ENCODE measurements at places on chromosomes 11 and 22. TPM values are rescaled to one million over a fixed set of nuclear protein-coding genes. Genes with fewer than 3 reads are reported as not detected.
A peak's percentile ranks its signal among the peaks of the same experiment; 100 is the strongest.

DNA sequence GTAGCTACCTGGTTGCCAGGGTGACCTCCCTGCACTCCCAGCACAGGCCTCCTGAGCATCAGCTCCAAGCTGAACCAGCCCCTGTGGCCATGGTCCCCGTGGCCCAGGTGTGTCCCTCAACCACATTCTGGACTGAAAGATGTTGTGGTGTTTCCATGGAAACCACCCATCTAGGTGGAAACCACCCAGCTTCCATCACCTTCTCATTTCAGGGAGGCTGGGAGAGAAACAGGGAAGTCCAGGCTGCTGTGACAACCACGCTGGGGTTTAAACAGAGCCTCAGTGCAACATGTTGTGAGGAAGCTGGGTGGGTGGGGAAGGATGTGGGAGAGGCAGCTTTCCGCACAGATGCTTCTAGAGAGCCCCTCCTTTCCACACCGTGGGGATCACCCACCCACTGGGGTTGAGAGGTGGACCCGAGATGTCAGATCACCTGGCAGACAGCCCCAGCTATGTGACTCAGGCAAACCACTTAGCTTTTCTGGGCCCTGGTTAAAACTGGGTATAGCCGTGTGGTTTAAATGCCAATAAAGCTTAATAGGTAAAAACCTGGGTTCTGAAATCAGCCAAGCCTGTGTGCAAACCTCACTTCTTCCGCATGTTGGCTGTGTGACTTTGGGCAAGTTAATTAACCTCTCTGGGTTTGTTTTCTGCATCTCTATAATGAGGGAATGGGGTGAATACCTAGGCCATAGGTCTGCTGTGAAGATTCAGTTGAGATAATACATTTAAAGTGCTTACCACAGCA is 46.4 kb downstream of the CD82 start:
- no peaks in the 10 kb centered on the region for H3K27me3 ChIP-seq
- peaks cover 52% of the 10 kb centered on the region for H3K36me3 ChIP-seq
- H3K27ac ChIP-seq: peak overlapping the region; percentile 80
- H3K4me3 ChIP-seq: peak overlapping the region; percentile 28
- peaks cover 82% of the 10 kb centered on the region for H3K4me1 ChIP-seq
- DNase-seq: peak; percentile 74

DNA sequence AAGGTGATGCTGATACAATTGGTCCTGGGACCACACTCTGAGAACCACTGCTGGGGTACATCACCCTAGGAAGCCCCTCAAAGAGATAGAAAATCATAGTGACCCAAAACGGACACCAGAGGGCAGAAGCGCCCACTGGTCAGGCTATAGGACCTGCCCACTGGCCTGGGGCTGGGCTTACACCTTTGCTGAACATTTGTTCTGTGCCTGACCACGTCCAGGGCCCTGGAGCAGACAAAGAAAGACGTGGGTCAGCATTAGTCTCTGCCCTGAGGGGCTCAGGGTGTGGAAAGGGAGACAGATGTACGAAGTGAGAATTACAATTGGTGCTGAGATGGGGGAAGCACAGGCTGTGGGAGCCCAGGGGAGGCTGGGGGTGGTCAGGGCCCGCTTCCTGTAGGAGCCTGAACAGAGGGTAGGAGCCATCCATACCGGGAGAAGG is 14.4 kb upstream of the SERPINH1 start:
- H3K4me1 ChIP-seq: no peaks in the 10 kb centered on the region
- peaks cover 2% of the 10 kb centered on the region for H3K27me3 ChIP-seq

DNA sequence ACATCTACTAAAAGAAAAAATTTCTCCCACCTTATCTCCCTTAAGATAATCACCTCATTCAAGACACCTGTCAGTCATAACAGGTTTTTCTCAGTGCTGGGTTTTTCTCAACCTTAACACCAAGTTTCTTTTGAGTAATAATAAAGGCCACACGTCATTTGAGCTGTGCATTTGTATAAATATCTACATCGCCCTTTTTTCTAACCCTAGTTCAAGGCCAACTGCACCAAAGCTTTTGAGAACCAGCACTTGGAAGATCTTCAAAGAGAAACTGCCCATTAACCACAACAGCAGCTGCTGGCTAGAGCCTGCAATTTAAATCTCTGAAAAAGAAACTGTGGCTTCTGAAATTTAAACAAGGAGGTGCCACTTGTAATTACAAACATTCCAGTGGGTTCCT is 6.9 kb downstream of the CADM1 start:
- no peak overlapping the region for H3K4me3 ChIP-seq
- no peak overlapping the region for H3K27ac ChIP-seq
- peaks cover 16% of the 10 kb centered on the region for H3K27me3 ChIP-seq
- DNase-seq: no peak

DNA sequence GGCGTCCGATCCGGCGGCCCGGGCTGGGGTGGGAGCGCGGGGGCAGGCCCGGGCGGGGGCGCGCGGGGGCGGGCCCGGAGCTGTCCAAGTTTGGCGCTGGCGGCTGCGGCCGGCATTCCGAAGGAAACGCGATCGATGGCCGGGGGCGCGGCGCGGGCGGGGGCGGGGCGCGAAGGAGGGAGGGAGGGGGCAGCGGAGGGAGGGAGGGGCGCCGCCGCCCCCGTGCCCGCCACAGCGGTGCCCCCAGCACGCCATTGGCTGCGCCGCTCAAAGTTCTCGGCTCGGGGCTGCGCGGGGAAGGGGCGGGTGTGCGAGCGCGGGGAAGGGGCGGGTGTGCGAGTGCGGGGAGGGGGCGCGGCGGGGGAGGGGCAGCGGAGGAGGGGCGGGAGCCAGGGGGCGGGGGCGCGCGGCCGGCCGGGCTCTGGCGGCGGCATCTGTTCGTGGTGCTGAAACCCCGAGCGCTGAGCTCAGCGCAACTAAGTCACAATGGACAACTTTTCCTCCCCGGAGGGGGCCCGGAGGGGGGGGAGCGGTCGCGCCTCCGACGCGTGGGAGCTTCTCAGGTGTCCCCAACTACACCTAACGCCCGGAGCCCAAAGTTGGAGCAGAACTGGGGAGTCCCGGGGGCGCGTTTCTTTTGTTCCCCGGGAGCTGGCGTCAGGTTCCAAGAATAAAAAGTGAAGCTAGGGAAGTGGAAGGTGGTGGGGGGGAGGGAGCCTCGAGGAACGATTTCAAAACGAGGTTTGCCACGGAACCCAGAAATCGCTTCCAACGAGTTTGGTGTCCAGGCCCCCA is 2.2 kb downstream of the PHF21B start:
- peaks cover 55% of the 10 kb centered on the region for H3K27me3 ChIP-seq
- no peak overlapping the region for H3K4me3 ChIP-seq
- no peak overlapping the region for H3K27ac ChIP-seq
- no peaks in the 10 kb centered on the region for H3K36me3 ChIP-seq
- H3K4me1 ChIP-seq: peaks cover 8% of the 10 kb centered on the region
- DNase-seq: no peak

- H3K27me3 ChIP-seq: no peaks in the 10 kb centered on the region
- peaks cover 89% of the 10 kb centered on the region for H3K36me3 ChIP-seq
- DNase-seq: no peak
- no peak overlapping the region for H3K27ac ChIP-seq
Measured at GRCh38 chr11:121508449-121508848, 55.7 kb upstream of the SORL1-AS1 start.

GRCh38 chr11:14858404-14858803 is 33.6 kb downstream of the CYP2R1 start:
- no peak for DNase-seq
- H3K4me3 ChIP-seq: no peak overlapping the region
- no peak overlapping the region for H3K27ac ChIP-seq
- H3K27me3 ChIP-seq: no peaks in the 10 kb centered on the region
- peaks cover 81% of the 10 kb centered on the region for H3K36me3 ChIP-seq
- H3K4me1 ChIP-seq: peaks cover 3% of the 10 kb centered on the region

DNA sequence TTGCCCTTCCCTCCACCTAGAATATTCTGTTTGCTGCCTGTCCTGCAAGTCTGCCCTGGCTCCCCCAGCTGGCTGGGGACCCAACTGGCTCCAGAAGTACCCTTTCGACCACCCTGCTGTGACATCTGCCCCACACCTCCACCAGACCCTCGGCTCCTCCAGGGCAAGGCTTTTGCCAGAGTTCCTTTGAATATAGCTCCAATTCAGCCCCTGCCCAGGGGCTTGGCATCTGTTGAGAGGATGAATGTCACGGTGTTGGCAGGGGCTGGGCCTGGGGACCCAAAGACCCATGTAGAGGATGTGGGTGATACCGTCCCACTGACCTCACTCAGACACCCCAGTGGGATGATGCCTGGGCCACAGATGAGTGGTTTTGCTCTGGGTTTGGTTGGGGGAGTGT is 4.0 kb downstream of the NLRP6 start:
- H3K27ac ChIP-seq: peak overlapping the region; percentile 74
- peaks cover 51% of the 10 kb centered on the region for H3K36me3 ChIP-seq
- DNase-seq: no peak
- peak overlapping the region; percentile 76 for H3K4me3 ChIP-seq
- H3K4me1 ChIP-seq: peaks cover 68% of the 10 kb centered on the region
- peaks cover 41% of the 10 kb centered on the region for H3K27me3 ChIP-seq

DNA sequence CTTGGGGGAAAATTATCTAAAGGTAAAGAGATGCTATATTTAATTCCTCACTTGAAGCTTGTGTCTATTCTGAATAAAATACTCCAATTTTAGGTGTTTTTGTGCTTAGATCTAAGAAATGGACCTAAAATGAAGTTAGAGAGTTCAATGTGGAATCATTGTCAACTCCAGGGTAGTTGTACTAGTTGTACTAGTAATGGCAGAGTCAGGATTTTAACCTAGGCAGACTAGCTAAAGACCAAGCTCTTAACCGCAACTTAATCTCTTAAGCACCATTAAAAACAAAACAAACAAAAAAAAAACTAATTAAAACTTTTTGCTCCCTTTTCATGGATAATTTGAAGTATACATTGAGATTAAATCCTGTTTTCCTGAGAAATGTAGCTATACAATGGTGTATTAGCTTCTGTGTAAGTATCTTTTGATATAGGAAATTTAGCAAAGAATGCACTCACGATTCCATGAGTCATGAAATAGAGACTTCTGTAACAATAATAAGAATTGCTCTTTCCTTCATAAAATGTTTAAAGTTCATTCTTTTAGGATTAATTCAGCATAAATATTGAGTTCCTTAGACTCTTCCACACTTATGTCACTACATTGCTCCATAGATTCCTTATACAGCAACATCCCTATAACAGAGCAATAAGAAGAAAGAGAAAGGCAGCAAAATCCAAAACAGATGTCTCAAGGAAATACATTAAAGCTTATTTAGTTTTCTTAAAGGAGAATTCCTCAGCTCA is 26.5 kb upstream of the SOX6 start:
- no peak for DNase-seq
- no peak overlapping the region for H3K4me3 ChIP-seq
- no peaks in the 10 kb centered on the region for H3K27me3 ChIP-seq
- H3K36me3 ChIP-seq: no peaks in the 10 kb centered on the region

DNA sequence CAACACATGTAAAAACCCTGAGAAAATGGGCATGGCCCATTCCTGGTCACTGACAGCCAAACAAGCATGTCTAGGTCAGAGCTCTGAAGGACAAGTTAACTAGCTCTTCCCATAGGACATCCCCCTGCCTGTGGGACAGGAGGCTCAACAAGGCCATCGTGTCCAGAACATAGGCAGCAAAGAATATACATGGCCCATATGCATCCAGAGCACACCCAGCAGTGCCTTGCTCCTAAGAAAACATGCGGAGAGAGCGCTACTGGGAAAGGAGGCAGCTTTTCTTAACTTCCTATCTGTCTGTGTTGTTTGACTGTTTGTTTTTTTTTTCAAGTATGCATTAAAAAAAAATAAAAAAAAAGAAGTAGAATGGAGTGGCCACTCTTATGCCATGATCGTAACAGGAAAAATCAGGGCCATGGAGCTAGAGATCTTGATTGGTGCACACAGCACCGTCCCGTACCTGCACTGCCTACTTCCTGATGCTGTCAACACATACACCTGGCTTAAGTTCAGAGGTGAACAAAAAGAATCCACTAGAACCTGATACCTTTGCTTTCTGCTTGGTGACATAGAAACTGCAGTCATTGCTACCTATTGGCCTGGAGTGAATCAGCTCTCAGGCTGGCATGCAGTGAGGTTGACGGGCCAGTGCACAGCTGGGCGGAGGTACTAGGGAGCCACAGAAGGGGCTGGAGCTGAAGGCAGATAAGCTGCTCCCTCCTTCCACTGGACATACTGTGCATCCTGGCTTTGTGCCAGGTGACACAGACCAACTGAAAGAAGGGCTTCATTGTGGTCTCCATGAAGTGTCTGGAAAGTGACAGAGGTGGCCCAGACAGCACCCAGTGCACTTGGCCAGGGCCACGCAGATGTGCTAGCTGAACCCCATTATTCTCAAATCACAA is 11.9 kb downstream of the UFD1 start:
- no peak overlapping the region for H3K27ac ChIP-seq
- DNase-seq: no peak
- no peak overlapping the region for H3K4me3 ChIP-seq
- peaks cover 8% of the 10 kb centered on the region for H3K4me1 ChIP-seq
- H3K27me3 ChIP-seq: no peaks in the 10 kb centered on the region

- no peak overlapping the region for H3K4me3 ChIP-seq
- DNase-seq: peak; percentile 43
- H3K4me1 ChIP-seq: no peaks in the 10 kb centered on the region
- H3K27ac ChIP-seq: no peak overlapping the region
- no peaks in the 10 kb centered on the region for H3K36me3 ChIP-seq
Measured at GRCh38 chr11:30196400-30197206, 34.2 kb upstream of the FSHB start.

GRCh38 chr11:907668-908067 is 2.9 kb downstream of the CHID1 start:
- H3K27ac ChIP-seq: no peak overlapping the region
- peaks cover 24% of the 10 kb centered on the region for H3K4me1 ChIP-seq
- H3K4me3 ChIP-seq: no peak overlapping the region
- H3K27me3 ChIP-seq: no peaks in the 10 kb centered on the region
- no peak for DNase-seq
- H3K36me3 ChIP-seq: peaks cover 7% of the 10 kb centered on the region

DNA sequence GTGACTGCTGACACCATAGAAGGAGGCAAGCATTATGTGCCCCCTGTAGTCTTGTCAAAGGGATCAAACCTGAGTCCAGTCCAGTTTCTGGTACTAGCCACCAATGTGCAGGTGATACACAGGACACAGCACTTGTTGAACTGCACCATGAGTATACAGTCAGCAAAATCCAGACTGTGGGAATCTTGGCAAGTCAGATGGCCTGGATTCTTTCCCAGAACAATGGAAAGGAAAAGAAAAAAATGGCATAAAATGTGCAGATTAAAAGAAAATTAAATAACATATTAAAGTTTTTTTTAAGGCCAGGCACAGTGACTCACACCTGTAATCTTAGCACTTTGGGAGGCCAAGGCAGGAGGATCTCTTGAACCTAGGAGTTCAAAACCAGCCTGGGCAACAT is 16.8 kb downstream of the CRY2 start:
- no peak for DNase-seq
- no peaks in the 10 kb centered on the region for H3K27me3 ChIP-seq
- no peak overlapping the region for H3K27ac ChIP-seq
- no peak overlapping the region for H3K4me3 ChIP-seq

GRCh38 chr22:48051796-48052620 is 1289.6 kb downstream of the TBC1D22A start:
- no peaks in the 10 kb centered on the region for H3K4me1 ChIP-seq
- no peak overlapping the region for H3K4me3 ChIP-seq
- no peak overlapping the region for H3K27ac ChIP-seq
- no peaks in the 10 kb centered on the region for H3K36me3 ChIP-seq

GRCh38 chr22:35991168-35991567 is 37.5 kb downstream of the RBFOX2 start:
- no peaks in the 10 kb centered on the region for H3K36me3 ChIP-seq
- no peak for DNase-seq
- H3K4me1 ChIP-seq: no peaks in the 10 kb centered on the region
- H3K4me3 ChIP-seq: no peak overlapping the region

Gene FAM118B
- total RNA-seq: 9.4 TPM

Gene OR5B21
- 0.37 TPM for total RNA-seq

Gene JHY
- total RNA-seq: 2.9 TPM

Gene OR56A1
- not detected for total RNA-seq

Gene INPPL1
- 122 TPM for total RNA-seq

Gene RAPSN
- total RNA-seq: 0.50 TPM

Gene TMPRSS13
- 1.4 TPM for total RNA-seq

Gene YAP1
- not detected for total RNA-seq

Gene KDM4E
- not detected for total RNA-seq

Gene SCT
- not detected for total RNA-seq

Gene LINC01488
- total RNA-seq: not detected

Data from activated CD4-positive, alpha-beta T cell treated with anti-CD3 and anti-CD28 coated beads, Interleukin-2, amount 10 ng/mL, durations not matched to agents 7 days and 5 days (primary cell).